ENCODE measurements at places on chromosomes 12 and 14. TPM values are rescaled to one million over a fixed set of nuclear protein-coding genes. Genes with fewer than 3 reads are reported as not detected.

Gene KRT85
- not detected for total RNA-seq

Gene STON2
- 0.23 TPM for total RNA-seq

Gene WASHC4
- total RNA-seq: 45.0 TPM

Gene ARHGEF25
- total RNA-seq: 23.8 TPM

Gene TCL1B
- not detected for total RNA-seq

Gene PLEKHG7
- not detected for total RNA-seq

Gene PLA2G1B
- not detected for total RNA-seq

Gene ADCK1
- total RNA-seq: 3.6 TPM

Gene DEPDC4
- 1.1 TPM for total RNA-seq

Gene GLI1
- 0.23 TPM for total RNA-seq

Gene MIPOL1
- 7.6 TPM for total RNA-seq

Gene SOX5
- total RNA-seq: 0.15 TPM

Gene CLEC14A
- total RNA-seq: 0.15 TPM

Gene DTX1
- 0.15 TPM for total RNA-seq

Gene TAS2R46
- total RNA-seq: 1.9 TPM

Gene TTC9
- total RNA-seq: 0.23 TPM

All from smooth muscle cell of the coronary artery (primary cell).